NCI-H1092 (cell line): ENCODE measurements at places on chromosomes 4 and X.

DNA sequence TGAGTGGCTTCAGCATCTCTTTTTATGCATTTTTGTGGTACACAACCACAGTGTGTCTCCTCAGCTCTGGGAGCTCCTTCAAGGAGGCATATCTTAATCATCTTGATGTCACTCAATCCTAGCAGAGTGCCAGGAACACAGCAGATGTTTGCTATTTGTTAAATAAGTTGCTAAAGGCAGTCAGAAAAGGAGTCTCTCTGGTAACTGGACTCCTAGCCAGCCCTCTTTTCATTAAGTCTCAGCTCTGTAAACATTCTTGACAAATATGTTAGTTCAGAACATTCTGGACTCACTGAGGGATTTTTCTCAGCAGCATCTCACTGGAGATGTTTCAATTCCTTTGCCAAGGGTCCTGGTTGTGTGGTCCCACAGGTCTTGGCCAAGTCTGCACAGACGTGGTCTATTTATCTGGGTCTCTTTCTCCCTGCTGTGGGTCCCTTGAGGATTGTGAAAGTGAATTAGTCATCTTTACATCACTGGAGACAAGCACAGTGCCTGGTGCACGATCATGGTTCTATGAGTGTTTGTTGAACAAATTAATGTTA, 20.3 kb upstream of the FAM9C start:
- DNase-seq, result no peak

DNA sequence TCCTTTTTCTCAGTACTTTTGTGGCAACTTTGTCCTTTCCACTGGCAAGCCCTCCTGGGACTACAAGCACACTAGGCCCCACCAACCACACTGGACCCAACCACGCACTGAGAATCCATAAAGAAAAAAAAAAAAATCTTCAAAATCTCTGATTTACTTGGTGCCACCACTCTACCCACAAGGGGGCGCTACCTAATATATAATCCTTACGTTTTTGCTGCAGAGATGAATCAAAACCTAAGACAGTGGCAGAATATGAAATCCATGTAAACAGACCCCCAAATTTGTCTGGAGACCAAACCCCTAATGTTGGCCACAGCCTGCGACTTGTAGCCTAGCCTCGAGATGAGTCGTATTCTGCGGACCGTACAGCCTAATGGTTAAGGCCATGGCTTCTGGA, 63.5 kb upstream of the ARHGAP36 start:
- DNase-seq, result peak; percentile 0

GRCh38 chr4:184437565-184438265, 36.6 kb downstream of the IRF2 start:
- peak; percentile 46 for DNase-seq

- DNase-seq, result peak; percentile 36
Observed at GRCh38 chrX:150772150-150772970, 79.2 kb downstream of the MTMR1 start.

- no peak for DNase-seq
Observed at GRCh38 chrX:139930916-139931645, 1.8 kb downstream of the ATP11C start.

- DNase-seq, result no peak
Observed at GRCh38 chrX:70171624-70172023, 5.7 kb upstream of the DGAT2L6 start.

- DNase-seq, result no peak
Observed at GRCh38 chr4:10205223-10205622, 88.6 kb upstream of the WDR1 start.

DNA sequence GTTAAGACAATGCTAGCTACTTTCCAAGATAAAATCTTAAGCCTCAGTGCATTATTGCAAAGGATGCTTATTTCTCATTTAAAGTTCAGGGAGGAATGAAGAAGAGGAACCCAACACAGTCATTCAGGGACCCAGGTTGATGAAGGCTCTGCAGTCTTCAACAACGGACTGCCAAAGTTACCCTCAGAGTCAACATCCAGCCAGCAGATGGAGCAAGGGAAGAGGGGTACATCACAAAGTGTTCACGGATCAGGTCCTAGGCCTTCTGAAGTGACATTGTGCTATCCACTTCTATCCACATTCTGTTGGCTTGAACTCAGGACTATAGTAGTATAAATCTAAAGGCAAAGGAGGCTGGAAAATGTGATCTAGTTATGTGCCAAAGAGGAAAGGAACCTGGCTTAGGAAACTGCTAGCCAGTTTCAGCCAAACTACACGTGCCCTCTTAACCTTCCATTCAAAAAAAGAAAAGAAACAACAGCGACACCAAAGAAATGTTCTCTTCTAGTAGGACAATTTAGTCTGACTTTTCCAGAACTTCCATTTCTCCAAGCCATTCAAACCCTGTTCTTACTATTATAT, 28.8 kb downstream of the NKX6-1 start:
- no peak for DNase-seq

DNA sequence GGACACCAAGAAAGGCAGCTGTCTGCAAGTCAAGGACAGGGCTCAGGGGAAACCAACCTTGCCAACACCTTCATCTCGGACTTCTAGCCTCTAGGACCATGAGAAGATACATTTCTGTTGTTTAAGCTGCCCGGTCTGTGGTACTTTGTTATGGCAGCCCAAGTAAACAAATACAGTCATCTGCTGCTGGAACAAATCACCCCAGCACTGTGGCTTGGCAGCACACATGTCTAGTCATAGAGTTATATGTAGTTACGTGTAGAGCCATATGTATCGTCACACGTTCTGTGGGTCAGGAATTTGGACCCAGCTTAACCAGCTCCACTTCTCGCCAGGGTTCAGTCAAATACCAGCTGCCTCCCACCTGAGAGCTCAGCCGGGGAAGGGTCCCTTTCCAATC, 2.5 kb downstream of the HTT-AS start:
- DNase-seq, result no peak

DNA sequence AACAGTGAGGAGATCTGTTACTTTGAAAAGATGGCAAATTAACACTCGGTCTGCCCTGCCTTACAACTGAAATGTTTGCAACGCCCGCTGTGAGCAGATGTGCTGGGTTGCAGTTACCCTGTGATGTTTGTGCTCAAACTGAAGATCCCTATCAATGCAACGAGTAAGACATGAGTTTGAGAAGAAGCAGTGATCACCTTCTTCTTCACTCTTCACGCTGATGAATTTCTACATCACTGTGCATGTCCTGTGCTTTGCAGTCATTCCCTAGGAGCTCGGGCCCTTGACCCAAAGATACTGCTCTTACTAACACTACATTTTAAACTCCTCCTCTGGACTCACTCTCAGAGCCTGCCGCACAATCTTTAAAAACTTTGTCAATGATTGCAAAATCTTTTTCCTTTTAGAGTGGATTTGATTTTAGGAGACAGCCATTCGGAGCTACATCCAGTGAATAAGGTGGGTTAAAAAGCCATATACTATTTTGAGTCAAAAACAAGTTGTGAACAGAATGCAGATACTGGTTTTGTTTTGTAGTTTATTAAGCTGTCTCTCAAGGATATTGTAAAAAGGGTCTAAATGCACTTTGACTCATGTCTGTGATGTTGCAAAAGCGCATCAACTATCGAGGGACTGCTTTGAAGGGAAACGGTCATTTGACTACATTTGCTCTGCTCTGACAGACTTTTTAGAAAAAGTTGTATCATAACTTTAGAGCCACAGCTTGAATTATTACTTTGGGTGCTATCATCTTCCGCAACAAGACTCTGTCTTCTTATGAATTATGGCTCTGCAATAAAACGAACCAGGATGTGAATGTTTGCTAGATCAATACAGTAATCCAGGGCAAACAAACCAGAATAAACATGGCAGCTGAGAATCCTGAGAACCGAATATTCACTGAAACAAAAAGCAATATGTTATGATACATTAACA, 5.7 kb upstream of the RHOH start:
- peak; percentile 50 for DNase-seq

- DNase-seq, result no peak
Observed at GRCh38 chr4:53132132-53132891, 233.5 kb downstream of the SCFD2 start.

DNA sequence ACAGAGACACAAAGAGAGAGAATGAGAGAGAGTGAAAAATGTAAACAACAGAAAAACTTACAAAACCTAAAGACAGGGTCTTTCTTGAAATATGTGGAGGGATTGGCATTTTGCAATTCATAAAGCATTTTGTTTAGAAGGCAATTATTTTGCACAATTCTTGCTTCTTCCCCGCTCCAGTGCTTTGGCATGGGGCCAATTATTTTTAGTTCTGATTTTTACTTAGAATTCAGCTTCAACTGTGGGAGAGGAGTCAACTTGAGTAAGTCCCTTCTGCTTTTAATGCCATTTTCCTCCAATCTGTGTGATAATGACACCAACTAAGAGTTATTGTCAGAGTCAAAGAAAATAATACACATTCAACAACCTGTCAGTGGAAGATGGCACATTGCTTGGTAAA, 1051.9 kb downstream of the NLGN4X start:
- DNase-seq, result no peak

DNA sequence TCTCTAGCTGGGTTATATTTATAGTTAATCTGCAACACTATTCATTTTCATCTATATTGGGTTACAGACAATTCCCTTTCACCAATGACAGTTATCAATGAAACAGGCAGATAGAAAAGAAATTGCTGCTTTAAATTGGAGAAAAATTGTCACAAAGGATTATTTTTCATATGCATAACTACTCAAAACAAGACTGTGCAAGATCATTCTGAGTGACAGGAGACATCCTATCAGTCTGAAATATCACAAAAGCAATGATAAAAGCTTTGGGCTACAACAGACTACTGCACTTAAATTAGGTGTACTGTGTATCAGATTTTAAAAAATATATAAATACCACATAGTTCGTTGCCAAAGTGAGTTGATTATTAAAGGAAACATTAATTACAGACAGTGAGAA, 722.6 kb downstream of the ARAP2 start:
- DNase-seq, result no peak

GRCh38 chr4:1841201-1841886, 14.6 kb downstream of the LETM1 start:
- DNase-seq, result no peak

- DNase-seq, result peak; percentile 5
Observed at GRCh38 chrX:121579016-121579760, 531.8 kb downstream of the GLUD2 start.

GRCh38 chrX:41664908-41665307, 23.9 kb upstream of the GPR34 start:
- DNase-seq, result no peak

DNA sequence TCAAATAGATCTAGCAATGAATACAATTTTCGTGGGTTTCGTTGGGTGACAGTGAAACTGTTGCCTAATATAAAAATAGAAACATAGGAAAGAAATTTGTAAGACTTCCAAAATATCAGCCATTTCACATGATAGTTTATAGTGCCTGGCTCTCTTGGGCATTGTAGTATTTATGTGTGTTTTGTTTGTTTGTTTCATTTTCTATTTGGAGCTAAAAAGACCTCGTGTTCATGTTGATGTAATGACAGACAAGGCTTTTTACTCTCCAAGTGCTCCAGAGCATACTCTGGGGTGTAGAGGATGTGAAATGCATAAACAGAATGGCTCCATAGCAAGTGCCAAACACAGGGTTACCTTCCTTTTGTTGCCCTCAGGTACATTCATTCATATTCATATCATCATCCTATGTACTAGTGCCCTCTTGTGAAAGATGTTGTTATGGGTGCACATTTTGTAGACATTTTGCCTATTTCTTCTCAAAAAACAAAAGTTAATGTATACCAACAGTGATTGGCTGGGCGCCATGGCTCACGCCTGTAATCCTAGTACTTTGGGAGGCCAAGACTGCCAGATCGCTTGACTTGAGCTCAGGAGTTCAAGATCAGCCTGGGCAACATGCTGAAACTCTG, 100.7 kb upstream of the AMOT start:
- no peak for DNase-seq

DNA sequence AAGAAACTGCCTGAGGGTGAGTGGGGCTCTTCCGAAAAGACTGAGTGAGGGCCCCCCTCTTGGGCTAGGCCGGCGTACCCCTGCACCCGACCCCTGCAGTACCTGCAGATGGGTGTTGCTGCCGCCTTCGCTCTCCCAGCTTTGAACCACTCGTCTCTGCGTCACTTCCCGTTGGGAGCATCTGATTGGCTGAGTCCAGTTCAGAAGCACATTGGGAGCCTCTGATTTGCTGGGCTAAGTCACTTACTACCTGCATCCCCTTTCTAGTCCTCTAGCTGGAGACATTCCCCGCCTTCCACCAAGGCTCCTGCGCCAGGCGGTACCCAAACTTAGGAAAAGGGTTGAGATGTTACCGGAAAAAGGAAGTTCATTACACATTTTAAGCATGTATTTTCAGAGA, 20.4 kb upstream of the WWC2 start:
- DNase-seq, result no peak

DNA sequence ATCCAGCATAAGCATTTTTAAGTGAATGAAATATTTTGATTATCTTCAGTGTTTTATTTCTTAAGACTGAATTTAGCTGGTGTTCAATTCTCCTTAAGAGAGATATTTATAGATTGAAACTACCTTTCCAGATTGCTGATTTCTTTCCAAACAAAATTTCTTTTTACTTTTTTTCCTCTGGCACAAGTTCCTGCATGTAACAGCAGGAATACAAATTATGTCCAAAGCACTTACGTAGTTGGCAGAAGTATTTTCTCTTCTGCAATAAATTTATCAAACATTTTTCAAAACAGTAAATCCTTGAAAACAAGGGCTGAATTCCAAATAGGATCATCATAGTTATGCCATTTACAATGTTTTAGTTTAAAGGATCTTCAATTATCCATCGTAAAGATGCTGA, 412.6 kb downstream of the IQCM start:
- DNase-seq, result no peak

GRCh38 chr4:170111085-170111484, 21.3 kb upstream of the AADAT start:
- DNase-seq, result no peak

DNA sequence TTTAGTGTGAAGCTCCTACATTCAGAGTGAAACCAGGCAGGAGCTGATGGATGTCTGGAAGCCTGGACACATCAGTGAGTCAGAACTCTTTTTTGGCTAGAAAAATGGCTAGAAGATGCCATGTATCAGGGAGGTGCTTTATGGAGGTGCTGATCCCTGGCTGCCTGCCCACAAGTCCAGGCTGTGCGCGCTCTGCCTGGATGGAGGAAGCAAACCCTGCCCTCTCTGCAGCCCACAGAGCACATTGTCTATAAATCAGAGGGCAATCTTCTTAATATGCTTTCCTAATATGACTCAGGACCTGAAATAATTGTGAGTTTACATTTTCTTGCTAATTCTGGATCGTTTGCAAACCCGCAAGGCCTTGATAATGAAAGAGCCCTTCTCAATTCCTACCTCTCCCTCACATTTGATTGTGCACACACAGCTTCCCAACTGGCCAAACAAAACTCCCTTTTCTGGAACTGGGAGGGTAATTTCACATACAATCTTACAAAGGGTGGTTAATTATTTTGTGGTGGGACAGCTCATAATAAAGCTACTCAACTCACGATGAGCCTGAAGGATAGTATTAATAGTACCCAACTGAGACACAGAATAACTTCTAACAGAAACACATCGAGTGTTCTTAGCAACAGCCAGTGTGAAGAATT, 11.7 kb downstream of the MFAP3L start:
- no peak for DNase-seq

DNA sequence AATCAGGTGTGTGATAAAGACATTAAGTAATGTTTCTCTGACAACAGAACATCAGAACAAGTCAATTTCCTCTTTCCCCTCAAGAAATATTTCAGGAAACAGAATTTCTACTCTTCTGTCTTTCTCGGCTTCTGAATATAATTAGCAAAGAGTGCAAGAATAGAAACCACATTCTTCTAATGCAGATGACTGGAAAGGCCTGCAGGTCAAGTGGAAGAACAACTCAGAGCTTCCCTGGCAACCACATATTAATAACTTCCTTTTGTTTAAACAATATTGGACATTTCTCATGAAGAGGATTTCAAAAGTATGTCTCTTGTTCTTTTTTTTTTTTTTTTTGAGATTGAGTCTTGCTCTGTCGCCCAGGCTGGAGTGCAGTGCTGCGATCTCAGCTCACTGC, 225.5 kb downstream of the PARM1 start:
- no peak for DNase-seq
